ENCODE measurements at places on chromosomes 3 and 15.

DNA sequence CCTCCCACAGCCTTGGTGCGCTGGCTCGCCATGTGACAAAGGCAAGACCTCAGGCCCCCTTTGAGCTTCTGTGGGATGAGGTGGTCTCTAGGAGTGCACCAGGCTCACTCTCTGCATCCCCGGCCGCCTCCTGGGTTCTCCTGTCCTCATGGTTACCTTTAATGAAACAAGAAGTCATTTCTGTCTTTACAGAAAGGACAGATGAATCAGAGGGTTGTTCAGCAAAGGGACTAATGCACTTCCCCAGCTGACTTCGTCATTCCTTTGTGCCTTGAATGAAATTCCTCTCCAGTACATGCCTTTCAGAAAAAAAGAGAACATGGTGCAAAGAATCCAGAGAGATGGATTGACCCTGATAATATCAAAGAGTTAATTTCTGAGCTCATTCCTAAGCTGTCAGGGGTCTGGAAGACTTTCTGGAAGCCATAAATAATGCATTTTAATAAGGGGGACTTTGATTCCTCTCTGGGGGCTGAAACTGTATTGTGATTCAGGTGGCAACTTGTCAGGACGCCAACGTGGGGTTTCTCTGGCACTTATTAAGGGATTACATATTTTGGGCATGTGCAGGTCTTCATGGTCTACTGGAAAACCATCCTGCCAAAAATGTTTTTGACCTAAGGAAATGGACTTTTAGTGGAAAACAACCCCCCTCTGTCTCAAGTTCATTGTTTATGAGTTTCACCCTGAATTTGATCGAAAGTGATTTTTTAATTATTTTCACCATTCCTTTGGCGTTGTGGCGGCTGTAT, 122.7 kb downstream of the FBLN2 start:
- DNase-seq: no peak

DNA sequence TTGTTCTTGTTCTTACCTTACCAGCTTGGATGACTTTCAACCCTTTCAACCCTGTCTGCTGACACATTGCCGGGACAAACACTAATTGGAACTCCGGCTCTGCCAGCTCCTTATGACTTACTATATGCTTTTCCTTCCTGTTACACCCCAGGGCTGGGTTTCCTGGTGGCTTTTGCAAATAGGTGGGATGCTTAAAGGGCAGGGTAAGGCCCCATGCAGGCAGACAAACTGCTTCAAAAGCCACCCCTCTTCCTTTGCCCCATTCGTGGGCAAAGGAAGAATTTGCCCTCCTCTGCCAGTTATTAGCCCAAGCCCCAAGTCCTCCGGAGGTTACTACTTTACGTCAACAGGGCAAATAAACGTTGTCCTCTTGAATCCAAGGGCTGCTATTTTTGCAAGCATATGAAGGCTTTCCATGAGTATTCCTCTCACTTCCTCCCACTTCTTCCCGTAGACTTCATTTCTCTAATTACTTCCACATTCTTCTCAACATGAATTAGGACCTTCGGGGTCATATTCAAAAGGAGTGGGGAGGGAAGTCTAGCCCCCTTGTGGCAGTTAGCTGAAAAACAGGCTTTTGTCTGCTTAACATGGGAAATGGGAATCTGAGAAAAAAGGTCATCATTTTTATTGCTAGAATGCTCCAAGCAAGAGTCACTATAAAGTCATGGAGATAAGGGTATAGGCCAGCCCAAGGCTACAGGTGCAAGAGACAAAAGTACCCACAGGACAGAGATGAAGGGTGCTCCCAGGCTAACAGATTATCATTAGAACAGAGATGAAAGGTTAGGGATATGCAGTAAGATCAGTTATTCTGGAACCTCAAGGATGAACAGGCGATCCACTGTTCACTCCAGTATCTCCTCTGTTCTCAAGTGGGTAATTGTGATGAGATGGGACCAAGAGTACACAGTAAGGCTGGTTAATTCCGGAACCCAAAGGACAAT, 56.3 kb upstream of the FSTL1 start:
- peak; percentile 37 for DNase-seq

DNA sequence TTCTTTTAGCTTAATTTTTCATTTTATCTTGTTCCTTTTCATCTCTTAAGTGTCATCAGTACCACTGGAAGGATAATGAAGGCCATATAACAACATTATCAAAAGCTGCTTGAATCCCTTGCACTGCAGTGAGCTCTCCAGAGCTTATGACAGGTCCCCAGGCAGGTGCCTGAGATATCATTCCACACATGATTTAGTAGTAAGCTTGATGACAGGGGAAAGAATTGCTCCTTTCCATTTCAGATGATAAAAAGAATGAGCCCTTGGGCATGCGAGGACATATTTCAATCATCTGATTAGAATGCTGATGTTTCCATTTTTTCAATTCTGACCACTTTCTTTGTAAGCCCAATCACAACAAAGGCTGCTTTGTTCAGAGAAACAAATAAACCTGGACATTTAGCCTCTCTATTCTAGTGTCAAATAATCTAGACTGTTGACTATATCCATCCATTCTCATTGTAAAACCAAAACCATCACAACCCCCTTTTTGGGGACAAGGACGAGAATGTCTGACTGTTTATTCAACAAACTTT, 567.8 kb downstream of the IGSF11 start:
- no peak for DNase-seq

DNA sequence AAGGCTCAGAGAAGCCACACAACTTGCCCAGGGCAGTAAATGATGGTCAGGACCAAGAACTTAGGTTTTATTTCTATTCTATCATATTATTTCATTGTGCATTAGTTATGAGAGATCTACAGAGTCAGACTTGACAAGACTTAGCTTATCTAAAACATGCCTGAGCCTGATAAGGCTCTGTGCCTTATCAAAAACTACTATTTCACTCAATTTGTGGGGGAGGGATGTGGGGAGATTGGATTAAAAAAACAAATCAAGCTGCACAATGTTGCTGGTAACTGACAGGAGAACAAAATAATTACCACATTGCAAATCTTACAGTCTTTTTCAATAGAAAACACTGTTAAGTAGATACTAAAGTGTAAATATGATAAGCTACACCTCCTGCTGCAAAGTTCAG, 16.0 kb downstream of the HACD2 start:
- no peak for DNase-seq

GRCh38 chr3:153210146-153210545, 48.1 kb downstream of the RAP2B start:
- DNase-seq: no peak

GRCh38 chr15:26049900-26050657, 187.0 kb upstream of the ATP10A start:
- peak; percentile 63 for DNase-seq
